A549 (cell line): ENCODE measurements at places on chromosomes 13 and 19.

GRCh38 chr19:57946316-57946715 lies 1.2 kb downstream of the ZNF256 start:
- DNase-seq = no peak

DNA sequence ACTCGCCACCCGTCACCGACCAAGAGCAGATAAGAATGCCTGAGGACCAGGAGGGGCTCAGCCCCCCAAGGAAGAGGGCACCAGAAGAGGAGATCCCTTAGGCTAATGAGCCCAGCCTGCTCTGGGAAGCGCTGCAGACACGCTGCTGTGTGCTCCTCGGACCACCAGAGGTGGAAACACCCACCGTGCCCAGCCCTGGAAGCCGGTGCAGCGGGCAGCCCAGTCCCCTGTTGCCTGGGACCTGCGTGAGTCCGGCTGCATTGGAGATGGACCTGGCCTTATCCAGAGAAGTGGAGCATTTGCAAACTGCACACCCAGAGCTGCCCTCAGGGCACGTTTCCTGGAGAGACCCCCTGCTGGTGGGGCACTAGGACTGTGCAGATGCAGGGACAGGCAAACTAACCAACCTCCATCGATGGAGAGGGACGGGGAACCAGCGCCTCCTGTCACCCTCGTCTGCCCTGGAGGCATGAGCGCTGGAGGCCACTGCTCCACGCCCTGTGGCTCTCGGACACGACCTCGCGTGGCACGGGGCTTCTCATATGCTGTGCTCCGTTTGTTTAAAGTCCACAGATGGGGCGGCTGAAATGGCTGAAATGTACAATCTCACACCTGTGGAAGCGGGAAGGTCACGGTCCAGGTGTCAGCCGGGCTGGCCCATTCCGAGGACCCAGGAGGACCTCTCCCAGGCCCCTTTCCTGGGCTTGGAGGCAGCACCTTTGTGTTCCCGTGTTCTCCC lies 153.9 kb downstream of the KDM4B start:
- no peak for DNase-seq

DNA sequence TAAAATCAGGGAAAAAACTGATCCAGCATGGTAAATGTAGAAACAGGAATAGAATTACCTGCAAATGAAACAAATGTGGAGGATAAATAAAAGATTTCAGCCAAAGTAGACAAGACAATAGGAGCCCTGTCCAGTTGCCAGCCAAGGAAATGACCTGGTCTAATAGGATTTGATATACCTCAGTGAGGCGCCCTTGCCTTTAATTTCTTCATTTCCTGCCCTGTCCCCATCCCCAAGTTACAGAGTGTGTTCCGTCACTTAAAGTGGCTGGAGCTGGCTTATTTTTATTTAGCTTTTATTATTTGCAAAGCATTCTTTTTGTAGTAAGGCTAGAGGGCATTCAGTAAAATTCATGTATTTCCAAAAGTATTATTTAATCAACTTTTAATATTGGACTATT lies 1022.0 kb downstream of the EFNB2 start:
- DNase-seq = no peak

GRCh38 chr19:2550431-2551171 lies 74.7 kb downstream of the GADD45B start:
- no peak for DNase-seq

- no peak for DNase-seq
These were observed 11.2 kb downstream of the IL17D start for GRCh38 chr13:20714563-20715329.

DNA sequence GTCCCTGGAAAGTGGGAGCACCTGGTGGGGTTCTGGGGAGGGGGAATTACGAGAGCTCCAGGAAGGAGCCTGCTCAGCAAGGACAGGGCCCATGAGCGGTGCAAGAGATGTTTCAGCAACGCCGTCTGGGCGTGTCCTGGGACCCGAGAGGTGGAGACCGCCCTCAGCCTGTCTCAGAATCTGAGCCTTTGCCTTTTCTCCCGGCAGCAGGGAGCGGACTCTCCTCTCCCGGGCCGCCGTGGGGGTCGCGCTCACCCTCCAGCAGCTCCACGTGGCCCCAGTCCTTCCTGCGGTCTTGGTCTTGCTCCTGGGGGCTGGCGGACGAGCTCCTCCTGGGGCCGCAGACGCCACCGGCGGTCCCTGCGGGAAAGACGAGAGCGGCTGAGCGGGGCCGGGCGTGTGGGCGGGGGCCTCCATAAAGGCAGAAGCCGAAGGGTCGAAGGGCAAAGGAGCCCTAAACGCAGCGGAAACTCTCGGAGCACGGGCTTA lies 714 bp downstream of the POLRMT start:
- DNase-seq = peak; percentile 66

- DNase-seq = no peak
These were observed 8.4 kb upstream of the KLK14 start for GRCh38 chr19:51091126-51091525.

DNA sequence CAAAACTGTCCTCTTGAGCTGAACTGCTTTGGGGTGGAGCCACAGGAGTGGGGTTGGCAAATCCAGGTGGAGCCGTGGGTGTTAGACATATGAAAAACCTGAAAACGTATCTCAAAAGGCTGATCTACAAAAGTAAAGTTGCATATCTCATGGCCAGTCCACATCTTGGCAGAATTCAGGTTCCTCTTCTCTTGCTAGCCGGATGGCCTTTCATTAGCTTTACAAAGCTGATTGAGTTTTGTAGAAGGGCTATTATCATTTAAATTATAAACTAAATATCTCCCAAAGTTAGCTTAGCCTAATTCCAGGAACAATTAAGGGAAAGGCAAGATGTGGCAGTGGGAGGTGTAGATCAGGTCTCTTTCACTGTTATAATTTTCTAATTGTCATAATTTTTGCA lies 1427.7 kb downstream of the EFNB2 start:
- no peak for DNase-seq

GRCh38 chr13:95289020-95289444 lies 12.2 kb downstream of the ABCC4 start:
- DNase-seq = no peak

DNA sequence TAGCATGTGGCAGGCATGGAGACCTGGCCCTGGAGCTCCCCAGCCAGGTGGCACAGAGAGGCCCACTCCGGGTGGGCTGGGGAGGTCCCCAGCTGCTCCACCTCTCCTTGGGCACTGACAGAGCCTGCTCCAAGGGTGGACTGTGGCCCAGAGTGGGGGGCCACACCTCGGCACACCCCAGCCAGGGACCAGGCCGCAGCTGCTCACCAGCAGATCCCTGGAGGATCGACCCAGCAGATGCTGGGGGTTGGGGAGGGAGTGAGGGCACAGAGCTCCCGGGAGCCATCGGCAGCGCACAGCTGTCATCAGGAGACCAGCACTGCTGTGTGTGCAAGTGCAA lies 72.0 kb upstream of the KCTD15 start:
- DNase-seq = no peak

DNA sequence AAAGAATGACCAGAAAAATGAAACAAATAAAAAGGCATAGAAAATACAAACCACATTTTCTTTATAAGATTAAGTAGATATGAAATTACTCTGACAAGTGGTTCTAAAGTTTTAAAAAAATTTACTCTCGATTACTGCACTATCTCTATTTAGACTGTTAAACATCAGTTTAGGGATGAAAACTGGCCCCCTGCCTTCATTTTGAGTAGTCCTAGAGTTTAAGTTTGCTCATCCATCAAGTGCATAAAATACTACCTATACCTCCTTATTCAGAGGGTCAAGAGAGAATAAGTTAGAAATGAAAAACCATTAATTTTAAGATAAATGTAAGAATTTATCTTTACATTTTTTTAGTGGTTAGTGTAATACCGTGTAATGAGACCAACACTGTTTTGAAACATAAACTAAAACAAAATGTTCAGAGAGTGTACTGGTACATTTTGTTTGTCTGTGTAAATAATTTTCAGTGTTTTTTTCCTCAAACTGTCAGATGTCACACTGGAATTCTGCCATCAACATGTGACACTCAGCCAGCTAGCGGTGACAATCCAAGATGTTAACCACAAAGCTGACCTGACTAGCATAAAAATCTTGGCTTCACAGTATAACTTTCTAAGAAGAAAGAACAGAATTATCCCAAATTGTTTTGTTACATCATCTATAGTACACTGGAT lies 184.8 kb upstream of the PCDH20 start:
- DNase-seq = no peak

GRCh38 chr13:48656608-48657007 lies 2.9 kb downstream of the CYSLTR2 start:
- DNase-seq = no peak

DNA sequence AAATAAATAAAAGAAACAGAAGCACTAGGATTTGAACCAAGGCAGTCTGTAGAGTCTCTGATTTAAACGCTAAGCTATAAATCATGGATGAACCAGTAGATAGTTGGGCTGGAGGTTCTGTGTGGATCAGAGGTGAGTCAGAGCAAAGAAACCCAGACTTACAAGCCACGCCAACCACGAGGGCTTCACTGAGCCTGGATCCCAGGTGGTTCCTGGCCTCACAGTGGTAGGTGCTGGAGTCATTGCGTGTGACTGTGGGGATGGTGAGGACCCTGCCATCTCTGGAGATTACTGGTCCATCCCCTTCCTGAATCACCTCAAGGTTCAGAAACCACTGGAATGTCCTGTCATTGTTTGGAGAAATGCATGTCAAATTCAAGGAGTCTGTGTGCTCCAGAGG lies 19.3 kb upstream of the CEACAM20 start:
- no peak for DNase-seq

DNA sequence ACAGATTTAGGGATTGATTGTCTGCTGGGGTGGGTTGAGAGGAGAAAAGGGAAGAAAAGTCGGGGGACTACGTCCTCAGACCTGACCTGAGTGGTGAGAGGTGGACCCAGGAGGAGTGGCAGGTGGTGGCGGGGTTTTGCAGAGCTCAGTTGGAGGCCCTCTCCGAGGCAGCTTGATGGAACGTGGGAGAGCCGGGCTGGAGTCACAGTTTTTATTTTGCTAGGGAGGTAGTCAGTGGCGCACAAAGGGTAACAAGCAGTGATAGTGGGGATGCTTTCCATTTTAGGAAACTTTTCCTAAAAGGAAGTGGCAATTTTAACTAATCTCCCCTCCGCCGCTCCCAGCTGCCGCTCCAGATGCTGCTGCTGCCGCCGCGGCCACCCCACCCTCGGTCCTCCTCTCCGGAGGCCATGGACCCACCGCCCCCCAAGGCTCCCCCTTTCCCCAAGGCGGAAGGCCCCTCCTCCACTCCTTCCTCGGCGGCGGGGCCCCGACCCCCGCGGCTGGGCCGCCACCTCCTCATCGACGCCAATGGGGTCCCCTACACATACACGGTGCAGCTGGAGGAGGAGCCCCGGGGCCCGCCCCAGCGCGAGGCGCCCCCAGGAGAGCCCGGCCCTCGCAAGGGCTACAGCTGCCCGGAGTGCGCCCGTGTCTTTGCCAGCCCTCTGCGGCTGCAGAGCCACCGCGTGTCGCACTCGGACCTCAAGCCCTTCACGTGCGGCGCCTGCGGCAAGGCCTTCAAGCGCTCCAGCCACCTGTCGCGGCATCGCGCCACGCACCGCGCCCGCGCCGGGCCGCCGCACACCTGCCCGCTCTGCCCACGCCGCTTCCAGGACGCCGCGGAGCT lies 1.1 kb upstream of the ZNF581 start:
- DNase-seq = no peak

- peak; percentile 26 for DNase-seq
These were observed 47.4 kb upstream of the RCBTB2 start for GRCh38 chr13:48580185-48580803.

- DNase-seq = no peak
These were observed 53.8 kb downstream of the RNF6 start for GRCh38 chr13:26168237-26168814.

DNA sequence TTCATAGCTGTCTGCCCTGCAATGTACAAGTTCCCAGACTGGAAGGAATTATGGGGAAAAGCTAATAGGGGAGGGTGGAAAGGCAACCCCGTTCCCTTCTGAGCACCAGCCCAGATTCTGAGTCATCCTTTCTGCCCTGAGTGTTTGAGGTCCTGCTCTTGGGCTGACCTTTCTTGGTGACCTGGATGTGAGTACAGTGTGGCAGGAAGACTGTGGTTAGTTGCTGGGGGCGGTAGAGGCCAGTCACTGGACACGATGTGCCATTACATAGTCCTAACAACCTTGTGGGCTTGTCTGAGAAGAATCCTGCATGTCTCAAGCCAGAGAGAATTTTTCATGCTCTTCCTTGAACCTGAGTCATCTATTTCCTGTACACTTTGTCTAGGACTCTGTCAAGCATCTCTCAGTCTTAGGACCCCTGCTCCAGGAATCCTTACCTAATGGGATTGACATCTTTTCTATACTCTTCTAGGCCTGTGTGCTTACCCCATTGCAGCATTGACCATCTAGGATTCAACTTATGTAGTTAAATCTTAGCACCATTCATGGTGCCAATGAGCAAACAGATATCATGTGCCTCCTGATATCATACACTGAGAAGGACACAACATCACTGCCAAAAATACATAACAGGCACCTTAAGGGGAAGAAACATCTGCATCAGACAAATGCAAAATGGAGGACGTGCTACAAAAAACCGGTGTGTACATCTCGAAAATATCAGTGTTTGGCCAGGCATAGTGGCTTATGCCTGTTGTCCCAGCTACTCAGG lies 8.1 kb upstream of the ANGPTL4 start:
- no peak for DNase-seq

GRCh38 chr13:101569807-101570206 lies 117.3 kb downstream of the ITGBL1 start:
- no peak for DNase-seq

- no peak for DNase-seq
These were observed 501.0 kb downstream of the FOXO1 start for GRCh38 chr13:40165316-40165932.

DNA sequence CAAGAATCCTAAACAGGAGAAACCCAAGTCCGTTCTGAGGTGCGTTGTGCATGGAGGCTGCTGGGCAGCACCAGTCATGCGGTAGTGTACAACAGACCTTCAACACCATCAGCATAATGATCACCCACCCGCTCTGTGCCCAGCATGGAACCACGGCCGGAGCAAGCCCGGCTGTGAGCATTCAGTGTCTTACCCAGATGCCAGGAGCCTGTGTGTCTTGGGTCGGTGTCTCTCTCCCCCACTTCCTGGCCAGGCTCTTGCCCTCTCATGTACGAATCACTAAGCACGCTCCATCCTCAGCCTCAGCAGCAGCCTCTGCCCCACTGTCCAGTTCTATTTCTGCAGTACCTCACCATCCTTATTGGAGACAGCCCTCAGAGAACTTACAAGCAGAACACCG lies 231.6 kb upstream of the IRS2 start:
- DNase-seq = no peak

- peak; percentile 48 for DNase-seq
These were observed 68.2 kb downstream of the STK24 start for GRCh38 chr13:98508685-98509084.

DNA sequence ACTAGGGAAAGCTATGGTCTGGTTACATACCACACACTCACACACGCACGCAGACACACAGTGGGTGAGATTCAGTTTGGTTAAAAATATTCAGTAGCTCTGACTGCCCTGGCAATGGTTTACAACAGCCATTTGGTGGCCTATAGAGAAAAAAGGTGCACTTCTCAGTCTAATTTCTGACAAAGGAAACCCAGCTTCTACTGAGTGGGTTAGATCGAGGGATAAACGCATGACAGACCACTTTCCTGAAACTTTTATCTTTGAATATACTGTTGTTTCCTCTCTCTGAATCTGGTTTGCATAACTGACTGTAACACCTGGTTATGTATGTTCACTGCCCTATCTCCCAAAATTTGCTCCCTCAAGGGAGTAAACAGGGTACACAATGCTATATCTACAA lies 2.5 kb downstream of the LIG4 start:
- DNase-seq = no peak

GRCh38 chr19:3606174-3606689 lies 443 bp downstream of the TBXA2R start:
- no peak for DNase-seq
